GM23248 (cell line): ENCODE measurements at places on chromosomes 12 and 14.

DNA sequence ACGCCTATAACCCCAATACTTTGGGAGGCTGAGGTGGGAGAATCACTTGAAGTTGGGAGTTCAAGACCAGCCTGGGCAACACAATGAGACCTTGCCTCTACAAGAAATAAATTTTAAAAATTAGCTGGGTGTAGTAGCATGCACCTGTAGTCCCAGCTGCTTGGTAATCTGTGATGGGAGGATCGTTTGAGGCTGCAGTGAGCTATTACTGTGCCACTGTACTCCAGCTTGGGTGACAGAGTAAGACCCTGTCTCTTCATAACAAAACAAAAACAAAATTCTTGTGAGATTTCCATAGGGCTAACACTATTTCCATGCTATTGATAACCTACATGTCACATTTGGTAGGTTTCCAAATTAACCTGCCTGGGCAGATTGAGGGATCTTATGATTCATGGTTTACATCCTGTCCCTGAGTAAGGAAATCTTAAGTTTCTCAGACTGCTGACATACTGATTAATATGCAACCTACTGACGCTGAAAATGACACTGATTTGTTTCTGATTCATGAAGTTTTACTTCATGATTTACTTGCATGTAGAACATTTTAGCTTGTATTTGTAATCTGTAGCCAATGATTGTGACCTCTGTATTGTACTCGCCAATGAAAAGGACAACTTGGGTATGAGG, 15.9 kb downstream of the ATP6V1D start:
- DNase-seq: no peak

DNA sequence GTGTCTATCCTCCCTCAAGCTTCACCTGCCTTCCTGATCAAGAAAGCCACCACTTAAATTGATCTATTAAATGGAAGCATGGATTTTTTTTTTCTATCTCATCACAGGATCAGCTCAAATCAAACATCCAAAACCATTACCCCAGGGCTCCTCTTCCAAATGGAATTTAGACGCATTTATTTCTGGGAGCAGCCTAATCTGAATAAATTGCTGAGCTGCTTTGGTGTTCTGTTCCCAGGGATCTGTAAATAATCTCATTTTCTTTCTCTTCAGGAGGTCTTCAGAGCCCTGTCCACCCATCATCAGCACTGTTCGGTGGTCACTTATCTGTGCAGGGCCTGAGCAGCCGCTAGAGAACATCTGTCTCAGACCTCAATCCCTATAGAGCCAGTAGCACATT, 695.4 kb upstream of the TMEM132C start:
- no peak for DNase-seq

DNA sequence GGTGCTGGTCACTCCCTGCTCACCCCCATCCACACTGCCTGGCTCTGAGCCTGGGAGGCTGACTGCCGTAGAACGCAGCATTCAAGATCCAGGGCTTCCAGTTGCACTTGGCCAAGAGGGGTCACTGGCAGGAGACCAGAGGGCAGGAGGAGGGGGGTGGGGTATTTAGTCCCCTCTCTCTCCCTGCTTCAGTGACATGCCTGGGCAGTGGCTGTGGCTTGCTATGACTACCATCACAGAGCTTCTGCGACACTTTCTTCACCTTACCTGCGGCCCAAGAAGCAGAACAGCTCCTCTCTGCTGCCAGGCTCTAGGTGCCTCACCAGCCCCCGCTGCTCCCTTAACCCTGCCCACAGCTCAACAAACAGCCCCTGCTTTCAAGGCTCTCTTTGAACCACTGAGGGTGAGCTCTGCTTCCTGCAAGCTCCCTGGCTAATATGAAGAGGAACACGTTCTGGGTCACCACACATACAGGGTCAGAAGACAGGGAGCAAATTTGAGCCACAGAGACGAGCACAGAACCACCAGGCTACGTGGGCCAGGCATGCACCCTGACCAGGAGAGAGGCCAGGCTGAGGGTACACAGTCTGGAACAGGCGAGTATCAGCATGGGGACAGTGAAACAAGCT, 55.7 kb downstream of the ITPK1 start:
- no peak for DNase-seq

DNA sequence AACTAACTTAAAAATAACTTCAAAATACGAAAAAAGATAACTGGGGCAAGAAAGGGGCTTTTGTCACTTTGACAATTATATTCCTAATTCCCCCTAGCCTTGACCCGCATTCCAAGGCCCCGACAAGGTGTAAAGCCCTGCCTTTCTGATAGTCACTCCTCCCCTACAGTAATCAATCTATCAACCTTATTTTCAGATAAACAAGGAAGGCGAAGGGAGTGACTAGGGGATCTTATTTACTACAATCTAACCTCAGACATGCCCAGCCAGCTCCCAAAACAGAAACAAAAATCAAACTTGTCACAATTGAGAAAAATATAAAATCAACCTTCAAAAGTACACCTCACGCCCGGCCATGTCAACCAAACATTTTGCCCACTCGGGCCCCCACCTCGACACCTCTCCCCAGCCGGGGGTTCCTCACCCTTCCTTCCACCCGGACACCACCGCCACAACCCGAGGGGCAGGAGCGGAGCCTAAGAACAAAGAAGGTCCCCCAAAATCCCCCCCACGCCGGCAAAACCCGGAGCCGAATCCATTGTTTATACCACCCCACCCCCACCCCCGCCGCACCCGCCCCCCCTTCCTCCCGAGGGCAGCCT, 562 bp downstream of the ZFYVE1 start:
- peak; percentile 12 for DNase-seq

DNA sequence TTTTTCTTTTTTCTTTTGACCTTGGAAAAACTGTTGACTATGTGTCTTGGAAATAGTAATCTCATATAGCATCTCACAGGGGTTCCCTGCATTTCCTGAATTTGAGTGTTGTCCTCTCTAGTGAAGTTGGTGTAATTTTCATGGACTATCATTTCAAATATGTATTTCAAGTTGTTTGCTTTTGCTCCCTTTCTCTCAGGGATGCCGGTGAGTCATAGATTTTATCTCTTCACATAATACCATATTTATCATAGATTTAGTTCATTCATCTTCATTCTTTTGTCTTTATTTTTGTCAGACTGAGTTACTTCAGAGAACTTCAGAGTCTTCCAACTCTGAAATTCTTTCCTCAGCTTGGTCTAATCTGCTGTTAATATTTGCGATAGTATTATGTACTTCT, 1320.6 kb downstream of the LRFN5 start:
- DNase-seq: no peak

DNA sequence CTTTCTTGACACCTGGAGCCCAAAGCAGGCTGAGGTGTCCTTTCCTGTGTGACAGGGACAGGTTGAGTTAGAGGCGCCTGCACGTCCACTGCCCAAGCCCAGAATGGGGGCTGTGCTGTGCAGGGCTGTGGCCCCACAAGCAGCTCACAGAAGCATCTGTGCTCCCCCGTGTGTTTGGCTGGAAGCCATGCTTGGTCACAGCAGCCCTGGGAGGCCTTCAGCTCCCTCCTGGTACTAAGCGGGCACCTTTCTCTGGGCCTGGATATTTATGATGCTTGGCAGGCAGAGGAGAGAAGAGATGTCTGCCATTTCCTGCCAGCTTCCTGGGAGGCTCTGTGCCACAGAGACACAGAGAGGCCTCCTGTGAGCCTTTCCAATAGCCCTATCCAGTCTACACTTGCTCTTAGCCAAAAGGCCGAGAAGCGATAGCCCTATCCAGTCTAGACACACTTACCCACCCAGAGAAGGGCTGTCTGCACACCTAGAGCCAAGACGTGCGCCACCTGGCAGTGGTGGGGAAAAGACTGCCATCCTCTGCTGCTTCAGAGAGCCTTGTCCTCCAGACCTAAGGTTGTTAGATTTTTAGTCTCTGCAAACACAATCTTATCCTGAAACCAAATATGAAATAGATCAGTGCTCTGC, 117.4 kb downstream of the GCH1 start:
- no peak for DNase-seq

- DNase-seq: peak; percentile 48
These were observed 214.8 kb downstream of the DPF3 start for GRCh38 chr14:72679141-72679535.

DNA sequence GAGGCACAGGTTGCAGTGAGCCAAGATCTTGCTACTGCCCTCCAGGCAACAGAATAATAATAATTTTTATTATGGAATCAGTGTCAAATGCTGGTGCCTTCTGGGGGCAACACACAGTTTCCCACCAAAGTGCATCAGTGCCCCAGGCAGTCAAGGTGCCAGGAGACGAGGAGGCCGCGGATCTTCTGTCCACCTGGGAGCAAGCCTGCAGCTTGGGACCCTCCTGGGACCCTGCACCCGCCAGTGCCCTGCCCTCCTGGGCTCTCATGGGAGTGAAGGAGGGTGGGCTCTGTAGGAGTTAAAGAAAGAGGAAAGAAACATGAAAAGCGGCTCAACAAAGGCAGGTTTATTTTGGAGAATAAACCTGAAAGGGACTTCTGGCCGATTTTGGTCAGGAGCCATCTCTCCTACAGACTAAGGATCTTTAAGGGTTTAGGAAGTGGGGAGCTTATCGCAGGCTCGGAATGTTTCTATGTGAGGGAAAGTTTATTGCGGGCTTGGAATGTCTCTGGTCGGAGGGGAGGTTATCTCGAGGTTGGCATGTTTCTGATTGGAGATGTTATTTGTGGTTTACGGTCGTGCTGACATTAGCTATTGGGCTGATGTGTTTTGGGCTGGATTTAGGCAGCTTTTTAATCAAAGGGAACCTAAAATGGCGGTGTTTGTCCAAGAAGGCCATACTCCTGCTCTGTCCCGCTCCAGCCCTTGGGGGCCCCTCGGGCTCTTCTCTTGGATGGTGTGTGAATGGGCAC, 1.1 kb upstream of the ASPG start:
- no peak for DNase-seq

GRCh38 chr12:89918172-89918846, 209.7 kb upstream of the ATP2B1 start:
- DNase-seq: no peak

GRCh38 chr12:131063413-131063812, 109.7 kb downstream of the ADGRD1 start:
- no peak for DNase-seq

DNA sequence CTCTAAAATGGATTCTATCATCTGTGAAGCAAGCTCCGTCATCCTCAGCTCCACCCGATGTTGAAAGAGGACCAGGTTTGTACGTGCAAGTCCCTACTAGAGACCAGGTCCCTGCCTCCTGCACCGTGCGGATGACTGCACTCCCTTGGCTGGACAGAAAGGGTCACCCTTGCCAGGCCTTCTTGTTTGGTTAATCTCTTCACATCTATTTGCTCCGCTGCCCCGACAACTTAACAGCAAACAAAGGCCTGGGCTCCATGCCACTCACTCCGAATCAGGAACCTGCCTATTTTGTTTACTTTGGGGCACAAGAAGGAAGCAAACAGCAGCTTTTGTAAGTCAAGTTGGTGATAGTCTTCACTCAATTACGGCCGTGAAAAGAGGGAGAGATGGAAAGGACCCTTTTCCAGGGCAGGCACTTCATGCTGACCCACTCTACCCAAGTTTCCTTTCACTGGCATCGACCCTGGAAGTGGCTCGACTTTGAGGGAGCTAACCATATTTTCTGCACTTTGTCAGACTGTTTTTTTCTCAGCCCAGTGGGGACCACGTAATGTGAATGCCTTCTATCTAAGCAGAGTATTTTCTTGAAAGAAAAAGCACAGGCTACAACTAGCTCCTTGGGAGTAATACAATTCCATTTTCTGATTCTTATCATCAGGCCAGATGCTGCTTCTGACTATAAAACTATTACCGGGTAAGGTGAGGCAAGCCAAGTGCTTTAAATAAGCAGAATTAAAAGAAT, 202.6 kb downstream of the FOXN3 start:
- DNase-seq: no peak

DNA sequence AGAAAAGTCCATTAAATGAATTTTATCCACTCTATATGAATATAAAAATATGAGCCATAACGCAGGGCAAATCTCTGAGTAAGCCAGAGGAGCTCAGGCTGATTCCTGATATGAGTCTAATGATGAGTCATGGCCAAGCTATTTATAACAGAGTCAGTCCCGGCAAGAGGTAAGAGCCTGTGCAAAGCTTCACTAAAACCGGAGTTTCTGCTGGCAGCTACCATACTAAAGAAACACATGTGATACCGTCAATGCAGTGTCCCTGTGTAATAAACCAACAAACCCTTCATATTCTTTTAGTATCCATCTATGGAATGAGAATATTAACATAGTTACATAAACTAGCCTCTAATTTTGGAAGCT, 319.4 kb downstream of the KCNC2 start:
- peak; percentile 90 for DNase-seq

- peak; percentile 79 for DNase-seq
These were observed 554 bp downstream of the SPPL3 start for GRCh38 chr12:120903412-120904196.

DNA sequence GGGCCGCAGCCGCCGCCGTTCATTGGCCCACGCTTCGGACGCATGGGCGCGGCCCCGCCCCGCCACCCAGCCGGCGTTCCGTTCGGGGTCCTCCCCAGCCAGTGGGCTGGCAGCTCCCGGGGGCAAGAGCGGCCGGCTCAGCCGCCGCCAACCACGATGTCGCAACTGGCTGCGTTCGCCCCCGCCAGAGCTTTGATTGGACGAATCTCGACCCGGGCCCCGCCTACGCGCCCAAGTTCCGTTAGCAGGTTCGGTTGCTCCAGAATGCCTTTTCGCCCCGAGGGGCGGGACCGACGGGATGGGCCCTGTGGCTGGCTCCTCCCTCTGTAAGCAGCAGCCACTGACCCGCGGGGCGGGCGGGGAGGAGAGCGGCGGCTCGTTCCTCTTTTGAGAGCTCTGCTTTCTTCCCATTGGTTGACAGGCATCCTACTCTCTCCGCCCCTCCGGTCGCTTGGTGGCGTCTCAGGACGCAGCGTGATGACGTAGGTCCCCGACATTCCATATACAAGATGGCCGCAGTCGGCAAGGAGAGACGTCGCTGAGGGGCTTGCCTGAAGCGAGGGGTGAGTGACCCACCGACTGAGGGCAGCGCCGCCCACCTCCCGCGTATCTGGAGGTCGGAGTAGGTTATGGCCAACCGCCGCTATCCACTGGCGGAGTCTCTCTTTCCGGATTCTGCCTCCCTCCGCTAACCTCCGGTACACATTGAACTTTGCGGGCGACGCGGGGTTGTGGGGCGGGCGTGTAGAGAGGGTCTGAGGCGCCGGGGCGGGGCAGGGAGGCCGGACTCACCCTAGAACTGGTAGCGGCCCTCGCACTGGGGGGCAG, at the start of gene CCNK:
Gene CCNK, plus strand, starts transcription at position 493 of the 828 bp plus-strand sequence. CDS start 11,269 bp downstream, outside the sequence.
- peak; percentile 100 for DNase-seq

DNA sequence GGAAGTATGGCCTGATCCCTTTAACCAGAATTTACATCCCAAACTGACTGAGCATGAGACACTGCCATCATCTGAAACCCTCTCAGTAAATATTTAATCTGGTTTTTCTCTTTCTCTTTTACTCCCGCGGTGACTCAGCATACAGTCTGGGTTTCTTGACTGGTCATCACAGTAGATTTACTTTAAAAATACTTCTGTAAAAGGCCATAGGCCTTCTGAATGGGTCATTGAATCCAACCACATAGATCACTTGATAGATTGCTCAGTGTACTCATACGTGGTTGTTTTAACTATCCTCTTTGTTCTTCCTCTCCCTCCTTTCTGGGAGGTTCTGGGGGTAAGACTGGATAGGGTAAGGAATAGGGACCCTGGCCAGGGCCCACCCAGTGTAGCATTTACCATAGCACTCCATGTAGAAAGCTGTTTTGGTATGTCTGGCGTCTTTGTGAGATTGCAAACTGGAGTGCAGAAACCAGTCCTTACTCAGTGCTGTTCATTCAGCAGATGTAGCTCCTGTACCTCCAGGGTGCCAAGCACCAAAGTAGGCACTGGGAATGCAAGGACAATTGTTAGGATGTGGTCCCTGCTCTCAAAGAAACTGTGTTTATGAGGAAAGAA, 165.7 kb downstream of the SRGAP1 start:
- DNase-seq: peak; percentile 86

GRCh38 chr12:28802706-28803438, 346.2 kb upstream of the FAR2 start:
- DNase-seq: peak; percentile 3

GRCh38 chr14:26597589-26598080, at the start of gene NOVA1:
TSS of gene NOVA1 (minus strand) at chr14:26598033. CDS start at chr14:26597436, 597 bp downstream.
- DNase-seq: peak; percentile 77
